ENCODE measurements at places on chromosomes 2 and 18.

DNA sequence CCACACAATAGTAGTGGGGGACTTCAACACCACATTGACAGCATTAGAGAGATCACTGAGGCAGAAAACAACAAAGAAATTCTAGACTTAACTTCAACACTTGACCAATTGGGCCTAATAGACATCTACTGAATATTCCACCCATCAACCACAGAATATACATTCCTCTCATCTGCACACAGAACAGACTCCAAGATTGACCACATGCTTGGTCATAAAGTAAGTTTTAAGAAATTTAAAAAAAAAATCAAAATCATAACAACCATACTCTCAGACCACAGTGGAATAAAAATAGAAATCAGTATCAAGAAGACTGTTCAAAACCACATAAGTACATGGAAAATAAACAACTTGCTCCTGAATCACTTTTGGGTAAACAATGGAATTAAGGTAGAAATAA, 9.0 kb upstream of the FLACC1 start:
- peak; percentile 51 for DNase-seq

- DNase-seq: no peak
Measured at GRCh38 chr2:140586379-140586778, 1544.4 kb downstream of the LRP1B start.

GRCh38 chr18:40006634-40007033, 1948.4 kb upstream of the PIK3C3 start:
- no peak for DNase-seq

DNA sequence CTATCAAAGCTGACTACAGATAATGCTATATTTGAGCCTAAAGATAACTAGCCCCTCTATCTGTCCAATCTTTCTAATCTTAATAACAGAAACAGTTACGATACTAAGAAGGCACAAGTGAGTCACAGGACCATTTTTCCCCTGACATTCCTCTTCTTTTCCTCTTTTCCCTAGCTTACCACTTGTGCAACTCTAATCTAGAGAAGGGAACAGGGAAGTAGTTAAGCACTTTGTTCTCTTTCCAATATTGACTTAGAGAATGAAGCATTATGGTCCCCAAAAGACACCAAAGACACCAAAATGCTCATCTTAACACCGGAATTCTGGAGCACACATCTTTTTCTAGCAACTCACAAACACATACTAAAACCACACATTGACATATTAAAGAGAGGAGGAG, 1.8 kb downstream of the PDE11A start:
- no peak for DNase-seq

DNA sequence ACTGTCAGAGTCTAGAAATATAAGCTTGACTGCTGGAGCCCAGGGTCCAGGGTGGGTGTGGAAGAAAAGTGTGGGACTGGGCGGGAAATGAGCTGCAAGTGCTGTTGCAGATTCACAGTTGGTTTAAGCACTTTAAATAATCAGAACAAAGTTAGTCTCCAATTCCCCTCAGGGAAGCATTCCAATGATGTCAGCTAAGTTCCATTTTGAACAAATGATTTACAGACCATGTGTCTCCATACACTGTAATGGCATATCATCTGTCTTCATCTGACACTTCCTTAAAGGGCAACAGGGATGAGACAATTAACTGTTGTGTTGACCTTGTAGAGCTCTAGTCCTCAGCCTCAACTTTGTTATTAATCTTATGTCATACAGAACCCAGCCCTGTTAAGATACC, 31.5 kb upstream of the REG3A start:
- DNase-seq: no peak

DNA sequence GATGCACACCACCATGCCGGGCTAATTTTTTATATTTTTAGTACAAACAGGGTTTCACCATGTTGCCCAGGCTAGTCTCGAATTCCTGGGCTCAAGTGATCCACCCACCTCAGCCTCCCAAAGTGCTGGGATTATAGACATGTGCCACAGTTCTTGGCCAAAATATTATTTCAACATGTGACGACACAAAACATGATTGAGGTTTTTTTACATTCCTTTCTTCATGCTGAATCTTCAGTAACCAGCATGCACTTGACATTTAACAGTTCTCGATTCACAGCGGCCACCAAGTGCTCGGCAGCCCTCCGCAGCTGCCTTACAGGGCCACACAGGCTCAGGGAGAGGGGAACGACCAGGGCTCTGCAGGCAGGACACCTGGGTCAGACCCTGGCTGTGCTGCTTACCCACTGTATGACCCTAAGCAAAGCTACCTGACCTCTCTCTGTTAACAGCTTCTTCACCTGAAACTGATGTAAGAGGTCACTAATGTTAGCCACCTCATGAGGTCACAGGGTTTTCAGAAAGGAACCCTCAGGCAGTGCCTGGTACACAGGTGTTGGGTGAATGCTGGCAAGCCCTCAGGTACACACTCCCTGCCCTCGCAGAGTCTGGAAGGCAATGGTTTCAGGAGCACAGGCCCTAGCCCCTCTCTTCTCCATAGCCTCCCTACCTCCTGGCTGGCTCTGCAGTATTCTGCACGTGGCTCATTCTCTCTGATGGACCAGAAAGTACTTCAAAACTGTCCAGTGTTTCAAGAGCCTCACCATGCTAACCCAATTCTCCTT, 25.7 kb downstream of the TUBB6 start:
- no peak for DNase-seq

DNA sequence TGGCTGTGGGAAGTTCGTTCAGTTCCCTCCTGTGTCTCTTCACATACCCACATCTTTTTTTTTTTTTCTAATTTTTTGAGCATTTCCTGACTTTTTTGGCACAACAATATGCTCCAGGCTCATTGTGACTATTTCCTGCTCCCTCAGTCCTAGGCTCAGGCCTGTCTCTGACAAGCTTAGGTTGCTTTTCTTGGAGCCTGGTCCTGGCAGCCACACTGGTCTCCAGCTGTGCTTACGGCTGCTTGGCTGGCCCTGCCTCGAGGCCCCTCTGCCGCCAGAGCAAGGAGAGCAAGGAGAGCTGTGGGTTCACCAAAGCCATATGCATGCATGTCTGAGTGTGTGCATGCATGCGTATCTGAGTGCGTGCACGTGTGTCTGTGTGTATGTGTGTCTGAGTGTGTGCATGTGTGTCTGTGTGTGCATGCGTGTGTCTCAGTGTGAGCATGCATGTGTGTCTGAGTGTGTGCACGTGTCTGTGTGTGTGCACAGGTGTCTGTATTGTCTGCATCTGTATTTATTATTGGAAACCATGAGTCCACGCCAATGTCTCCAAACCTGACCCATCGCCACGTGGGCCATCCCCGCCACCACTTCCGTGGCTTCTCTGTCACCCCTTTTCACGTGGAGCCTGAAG, 766.1 kb upstream of the SALL3 start:
- DNase-seq: no peak

DNA sequence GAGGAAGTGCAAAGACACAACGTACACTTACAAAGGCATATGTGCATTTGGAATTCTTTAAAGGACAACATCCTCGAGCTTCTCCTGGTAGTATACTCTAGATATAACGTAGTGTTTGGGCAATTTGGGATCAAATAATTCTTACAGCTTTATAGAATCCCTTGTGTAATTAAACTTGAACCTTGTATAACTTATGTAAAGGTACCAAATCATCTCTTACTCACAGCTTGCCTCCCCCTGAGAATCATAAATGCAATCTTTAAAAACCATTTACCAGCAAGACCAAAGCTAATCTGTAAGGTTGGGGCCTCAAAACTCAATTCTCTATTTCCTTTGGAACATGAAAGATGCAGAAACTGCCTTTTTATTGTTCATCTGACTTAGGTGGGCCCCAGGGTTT, 12.2 kb upstream of the TNP1 start:
- DNase-seq: no peak

DNA sequence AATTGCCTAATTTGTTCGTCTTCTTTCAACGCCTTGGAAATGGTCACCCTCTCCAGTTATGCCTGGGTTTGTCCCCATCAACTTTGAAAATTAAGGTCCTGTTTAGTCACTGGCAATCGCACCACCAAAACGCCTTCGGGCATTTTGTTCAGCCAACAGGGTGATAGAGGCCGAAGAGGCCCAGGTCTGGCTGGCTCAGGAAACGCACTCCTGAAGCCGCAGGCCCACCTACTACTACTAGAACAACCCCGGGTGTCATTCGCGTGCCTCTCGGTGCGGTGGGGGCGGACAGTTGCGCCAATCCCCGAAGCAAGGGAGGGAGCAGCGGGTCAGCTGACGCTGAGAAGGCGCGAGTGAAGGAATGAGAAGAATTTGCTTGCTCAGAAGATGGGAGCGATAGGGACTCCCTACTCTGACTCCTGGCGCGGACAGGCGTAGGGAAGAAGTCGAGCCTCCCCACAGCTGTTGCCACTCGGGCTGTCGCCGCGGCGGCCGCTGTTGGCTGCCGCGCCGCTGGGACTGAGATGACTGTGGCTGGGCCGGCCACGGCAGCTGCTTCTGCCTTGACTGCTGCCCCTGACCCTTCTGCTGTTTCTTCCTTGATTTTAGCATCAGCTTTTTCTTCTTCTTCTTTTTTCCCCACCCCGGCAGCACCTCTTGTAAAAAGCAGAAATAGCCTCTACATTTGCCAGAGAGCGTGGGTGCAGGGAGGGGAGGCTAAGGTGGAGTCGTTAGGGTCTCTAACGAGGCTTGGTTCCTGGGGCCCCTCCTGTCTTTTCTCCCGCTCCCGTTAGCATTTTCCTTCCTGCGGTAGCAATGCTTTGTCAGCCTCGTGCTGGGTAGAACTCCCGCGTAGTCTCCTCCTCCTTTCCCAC, 387.6 kb downstream of the FIGN start:
- peak; percentile 38 for DNase-seq

GRCh38 chr2:105853354-105854088, 108.8 kb downstream of the NCK2 start:
- DNase-seq: no peak

DNA sequence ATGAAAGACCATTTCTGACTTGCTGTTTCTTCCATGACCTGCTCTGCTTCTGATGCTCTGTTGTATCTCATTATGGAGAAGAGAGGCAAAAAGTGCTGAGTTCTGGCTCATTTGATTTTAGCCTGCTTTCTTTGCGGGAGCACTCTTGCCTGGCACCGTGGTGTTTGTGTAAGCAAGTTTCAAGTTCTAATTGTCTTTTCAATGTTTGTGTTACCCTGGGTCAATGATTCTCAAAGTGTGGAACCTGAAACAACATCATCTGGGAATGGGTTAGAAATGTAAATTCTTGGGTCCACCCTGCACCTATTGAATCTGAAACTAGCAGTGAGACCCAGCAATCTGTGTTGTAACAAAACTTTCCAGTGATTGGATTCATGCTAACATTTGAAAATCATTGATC, 85.5 kb upstream of the STON1 start:
- no peak for DNase-seq

DNA sequence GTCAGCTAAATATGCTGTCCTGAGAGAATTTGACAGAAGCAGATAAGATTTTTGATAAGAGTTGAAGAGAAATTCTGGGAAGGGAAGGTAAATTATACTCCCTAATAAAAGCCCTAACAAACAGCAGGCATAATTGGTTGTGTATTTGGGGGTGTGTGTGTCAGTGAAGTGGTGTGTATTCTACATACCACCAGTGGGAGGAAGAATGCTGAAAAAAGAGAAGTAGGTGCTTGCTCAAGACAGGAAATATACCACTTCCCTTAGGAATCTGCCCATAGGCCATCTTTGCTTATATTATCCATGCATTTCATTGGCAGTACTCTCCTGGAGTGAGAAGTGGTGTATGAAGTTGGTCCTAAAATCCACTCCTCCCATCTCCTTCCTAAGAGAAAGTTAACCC, 76.2 kb downstream of the FMNL2 start:
- no peak for DNase-seq

- DNase-seq: no peak
Measured at GRCh38 chr2:43033466-43034241, 192.8 kb downstream of the ZFP36L2 start.

- DNase-seq: no peak
Measured at GRCh38 chr18:72965616-72966015, 97.8 kb upstream of the NETO1 start.

Measured in astrocyte of the cerebellum (primary cell).